ENCODE measurements at places on chromosomes 11 and 22.

- no peaks in the 10 kb centered on the region for H3K4me1 ChIP-seq
- H3K36me3 ChIP-seq: no peaks in the 10 kb centered on the region
- no peak overlapping the region for H3K4me3 ChIP-seq
- no peak overlapping the region for H3K27ac ChIP-seq
Measured at GRCh38 chr11:103970701-103971249, 65.7 kb upstream of the DDI1 start.

- H3K4me1 ChIP-seq: no peaks in the 10 kb centered on the region
- DNase-seq: no peak
- H3K27ac ChIP-seq: no peak overlapping the region
- no peaks in the 10 kb centered on the region for H3K27me3 ChIP-seq
- H3K4me3 ChIP-seq: no peak overlapping the region
Measured at GRCh38 chr11:18523084-18523483, 3.7 kb downstream of the TSG101 start.

- H3K4me1 ChIP-seq: peaks cover 11% of the 10 kb centered on the region
- H3K4me3 ChIP-seq: no peak overlapping the region
- H3K36me3 ChIP-seq: no peaks in the 10 kb centered on the region
- no peak overlapping the region for H3K27ac ChIP-seq
- DNase-seq: no peak
- no peaks in the 10 kb centered on the region for H3K27me3 ChIP-seq
Measured at GRCh38 chr11:62433904-62434276, 15.1 kb downstream of the SCGB1A1 start.

DNA sequence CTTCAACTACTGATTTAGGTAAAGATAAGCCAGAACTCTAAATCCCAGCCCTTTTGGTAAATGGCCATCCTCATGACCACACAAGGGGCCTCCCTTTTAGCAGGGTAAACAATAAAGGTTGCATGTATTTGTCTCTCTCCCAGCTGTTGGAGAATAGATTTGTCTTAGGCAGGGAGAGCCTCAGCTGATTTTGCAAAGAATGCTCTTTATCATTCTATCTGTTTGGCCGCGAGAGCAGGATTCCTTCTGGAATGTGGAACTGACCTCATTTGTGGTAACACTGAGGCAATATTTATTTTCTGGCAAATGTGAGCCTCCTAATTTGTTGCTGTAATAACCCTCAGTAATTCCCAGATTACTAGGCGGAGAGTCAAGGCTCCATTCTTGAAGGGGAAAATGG, 15.3 kb downstream of the PTS start:
- DNase-seq: no peak
- peak overlapping the region; percentile 14 for H3K27ac ChIP-seq
- no peaks in the 10 kb centered on the region for H3K4me1 ChIP-seq
- no peak overlapping the region for H3K4me3 ChIP-seq

GRCh38 chr11:120270386-120270785, 30.4 kb downstream of the POU2F3 start:
- H3K36me3 ChIP-seq: no peaks in the 10 kb centered on the region
- DNase-seq: no peak
- no peaks in the 10 kb centered on the region for H3K4me1 ChIP-seq
- H3K4me3 ChIP-seq: no peak overlapping the region
- H3K27ac ChIP-seq: no peak overlapping the region

DNA sequence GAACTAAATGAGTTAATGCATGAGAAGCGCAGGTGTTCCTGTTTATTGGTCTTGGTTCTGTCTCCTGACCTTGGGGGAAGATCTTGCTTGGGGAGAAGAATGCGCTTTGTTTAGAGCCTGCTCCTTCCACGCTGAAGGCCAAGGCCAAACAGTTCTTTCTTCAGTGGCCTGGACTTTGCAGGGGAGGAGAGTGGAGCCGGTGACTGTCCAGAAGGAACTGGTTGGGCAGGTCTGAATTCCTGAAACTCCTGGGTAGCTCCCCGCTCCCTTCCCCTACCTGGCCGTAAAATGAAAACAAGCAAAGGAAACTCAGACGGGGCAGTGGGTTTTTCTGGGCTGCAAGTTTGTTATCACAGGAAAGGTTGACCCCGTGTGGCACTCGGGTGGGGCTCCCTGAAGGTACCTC, 3.6 kb downstream of the ARHGAP8 start:
- no peaks in the 10 kb centered on the region for H3K36me3 ChIP-seq
- no peaks in the 10 kb centered on the region for H3K27me3 ChIP-seq
- H3K4me1 ChIP-seq: peaks cover 2% of the 10 kb centered on the region
- DNase-seq: peak; percentile 64

- no peaks in the 10 kb centered on the region for H3K36me3 ChIP-seq
- no peaks in the 10 kb centered on the region for H3K4me1 ChIP-seq
- DNase-seq: no peak
Measured at GRCh38 chr11:118703563-118704106, 24.2 kb upstream of the TREH start.

- no peaks in the 10 kb centered on the region for H3K36me3 ChIP-seq
- DNase-seq: no peak
- no peaks in the 10 kb centered on the region for H3K4me1 ChIP-seq
- no peak overlapping the region for H3K27ac ChIP-seq
- no peaks in the 10 kb centered on the region for H3K27me3 ChIP-seq
- no peak overlapping the region for H3K4me3 ChIP-seq
Measured at GRCh38 chr11:94909371-94909820, 64.0 kb downstream of the CWC15 start.

DNA sequence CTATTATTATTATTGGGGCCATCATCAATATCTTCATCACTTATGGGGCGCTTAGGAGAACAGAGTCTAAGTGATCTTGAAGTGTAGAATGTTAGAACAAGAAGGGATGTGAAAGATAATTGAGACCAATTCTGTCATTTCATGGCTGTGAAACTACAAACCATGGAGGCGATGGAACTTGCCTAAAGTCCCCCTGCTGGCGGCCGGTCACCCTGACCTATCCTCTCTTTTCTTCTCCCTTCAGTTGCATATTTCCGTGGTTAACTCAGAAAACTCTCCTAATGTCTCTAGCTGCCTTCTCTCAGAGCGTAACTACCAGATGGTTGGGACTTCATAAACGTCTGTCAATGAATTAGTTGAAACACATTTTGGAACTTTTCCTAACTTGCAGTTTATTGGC, 6.6 kb upstream of the OR4B1 start:
- H3K4me3 ChIP-seq: no peak overlapping the region
- no peak overlapping the region for H3K27ac ChIP-seq
- no peaks in the 10 kb centered on the region for H3K4me1 ChIP-seq
- no peaks in the 10 kb centered on the region for H3K36me3 ChIP-seq

DNA sequence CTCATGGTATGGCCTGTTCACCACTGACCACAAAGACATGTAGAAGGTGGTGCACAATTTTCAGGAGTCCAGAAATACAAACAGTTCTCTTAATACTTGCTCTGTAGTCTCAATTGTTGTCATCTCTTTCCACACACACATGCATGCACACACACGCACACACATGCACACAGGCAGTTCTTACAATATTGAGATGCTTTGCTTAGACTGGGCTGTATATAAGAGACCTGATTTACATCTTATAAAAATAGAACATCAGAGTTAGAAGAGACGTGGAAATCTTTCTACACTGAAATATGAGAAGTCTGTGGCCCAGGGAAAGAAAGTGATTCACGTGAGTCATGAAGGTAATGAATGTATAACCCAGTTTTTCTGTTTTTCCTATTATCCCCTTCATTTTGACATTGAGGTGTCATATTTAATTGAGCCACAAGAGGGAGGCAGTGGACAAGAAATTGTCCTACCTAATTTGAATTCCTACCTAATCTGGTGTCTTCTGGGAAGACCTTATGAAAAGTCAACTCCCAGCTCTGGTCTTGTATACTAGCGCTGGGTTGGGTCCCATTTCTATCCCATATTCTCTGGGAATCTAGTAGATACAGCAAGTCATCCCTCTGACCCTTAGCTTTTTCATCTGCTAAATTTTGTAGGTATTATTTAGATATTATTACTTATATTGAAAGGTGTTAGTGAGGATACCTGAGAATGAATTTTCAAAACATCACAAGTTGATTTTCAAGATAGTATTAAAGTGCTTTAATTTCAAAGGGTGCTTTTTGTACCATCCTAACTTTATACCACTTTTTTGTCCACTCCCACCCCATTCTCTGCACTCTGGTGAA, 14.9 kb upstream of the MS4A4A start:
- no peaks in the 10 kb centered on the region for H3K36me3 ChIP-seq
- H3K4me1 ChIP-seq: no peaks in the 10 kb centered on the region
- DNase-seq: no peak
- no peak overlapping the region for H3K4me3 ChIP-seq

- no peak overlapping the region for H3K4me3 ChIP-seq
- no peak for DNase-seq
- H3K27me3 ChIP-seq: no peaks in the 10 kb centered on the region
- no peaks in the 10 kb centered on the region for H3K4me1 ChIP-seq
- no peaks in the 10 kb centered on the region for H3K36me3 ChIP-seq
Measured at GRCh38 chr11:89205378-89205777, 27.7 kb downstream of the TYR start.

- H3K4me3 ChIP-seq: no peak overlapping the region
- H3K27ac ChIP-seq: no peak overlapping the region
- no peaks in the 10 kb centered on the region for H3K27me3 ChIP-seq
- no peak for DNase-seq
- H3K36me3 ChIP-seq: no peaks in the 10 kb centered on the region
Measured at GRCh38 chr22:29707010-29707409, 12.8 kb upstream of the CABP7 start.

DNA sequence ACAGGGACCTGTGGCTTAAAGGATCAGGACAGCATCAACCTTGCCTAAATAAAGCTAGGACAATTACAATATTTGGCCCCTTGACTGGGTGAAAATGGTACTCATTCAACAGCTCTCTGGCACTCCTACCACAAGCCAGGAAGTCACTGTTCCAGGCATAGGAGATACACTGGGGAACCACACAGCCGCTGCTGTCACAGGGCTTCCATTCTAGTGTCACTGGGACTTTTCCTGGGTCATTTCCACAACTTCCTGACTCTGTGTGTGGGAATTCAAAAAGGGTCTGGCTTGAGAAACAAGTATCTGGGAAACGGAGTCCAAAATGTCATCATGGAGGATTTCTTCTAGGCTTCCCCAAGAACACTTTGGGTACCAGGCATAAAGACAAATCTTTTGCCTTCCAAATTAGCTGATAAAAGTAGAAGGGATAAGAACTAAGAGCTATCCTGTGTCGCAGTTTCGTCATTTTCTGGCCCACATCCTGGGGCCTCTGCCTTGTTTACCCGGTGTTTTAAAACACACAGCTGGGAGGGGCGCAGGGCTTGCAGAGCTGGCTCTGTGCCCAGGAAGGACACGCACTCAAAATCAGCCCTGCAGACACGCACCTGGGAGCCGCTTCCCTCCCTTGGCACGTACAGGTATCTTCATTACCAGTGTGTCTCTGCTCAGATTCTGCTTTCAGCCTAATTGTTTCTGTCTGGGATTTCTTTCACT, 38.0 kb downstream of the TMEM45B start:
- no peaks in the 10 kb centered on the region for H3K4me1 ChIP-seq
- DNase-seq: peak; percentile 32
- H3K27me3 ChIP-seq: no peaks in the 10 kb centered on the region
- peaks cover 2% of the 10 kb centered on the region for H3K36me3 ChIP-seq
- no peak overlapping the region for H3K27ac ChIP-seq
- no peak overlapping the region for H3K4me3 ChIP-seq

DNA sequence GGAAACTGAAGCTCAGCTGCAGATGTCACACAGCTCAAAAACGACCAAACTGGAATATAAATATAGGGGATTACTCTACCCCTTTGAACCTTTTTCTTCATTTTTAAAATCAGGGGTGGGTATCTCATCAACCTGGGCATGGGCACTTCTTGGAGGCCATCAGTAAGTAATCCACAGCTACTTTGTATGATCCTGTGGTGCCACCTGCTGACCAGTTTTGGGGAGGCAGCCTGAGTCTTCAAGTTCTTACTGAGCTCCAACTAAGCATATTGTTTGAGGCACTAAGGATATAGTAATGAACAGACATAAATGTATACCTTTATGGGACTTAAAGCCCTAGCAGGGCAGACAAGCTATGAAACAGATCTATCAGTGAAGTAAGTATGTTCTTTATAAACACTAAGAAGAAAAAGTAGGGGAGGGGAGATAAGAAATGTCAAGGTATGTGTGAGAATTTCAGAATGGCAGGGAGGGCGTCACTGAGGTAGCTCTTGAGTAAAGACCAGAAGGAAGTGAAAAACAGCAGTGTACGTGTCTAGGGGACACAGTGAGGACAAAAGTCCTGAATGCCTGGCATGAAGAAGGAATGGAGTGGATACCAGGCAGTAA, 18.4 kb downstream of the TUB start:
- no peak overlapping the region for H3K4me3 ChIP-seq
- no peak overlapping the region for H3K27ac ChIP-seq
- H3K4me1 ChIP-seq: peaks cover 4% of the 10 kb centered on the region
- DNase-seq: no peak
- H3K27me3 ChIP-seq: no peaks in the 10 kb centered on the region

- H3K36me3 ChIP-seq: no peaks in the 10 kb centered on the region
- H3K27ac ChIP-seq: no peak overlapping the region
- no peaks in the 10 kb centered on the region for H3K4me1 ChIP-seq
- H3K27me3 ChIP-seq: no peaks in the 10 kb centered on the region
- no peak for DNase-seq
- H3K4me3 ChIP-seq: no peak overlapping the region
Measured at GRCh38 chr11:29173660-29174062, 843.2 kb downstream of the KCNA4 start.

- no peak overlapping the region for H3K4me3 ChIP-seq
- no peak for DNase-seq
- no peaks in the 10 kb centered on the region for H3K27me3 ChIP-seq
- no peaks in the 10 kb centered on the region for H3K36me3 ChIP-seq
- H3K27ac ChIP-seq: no peak overlapping the region
- H3K4me1 ChIP-seq: no peaks in the 10 kb centered on the region
Measured at GRCh38 chr11:57192316-57192715, 10.6 kb downstream of the LRRC55 start.

DNA sequence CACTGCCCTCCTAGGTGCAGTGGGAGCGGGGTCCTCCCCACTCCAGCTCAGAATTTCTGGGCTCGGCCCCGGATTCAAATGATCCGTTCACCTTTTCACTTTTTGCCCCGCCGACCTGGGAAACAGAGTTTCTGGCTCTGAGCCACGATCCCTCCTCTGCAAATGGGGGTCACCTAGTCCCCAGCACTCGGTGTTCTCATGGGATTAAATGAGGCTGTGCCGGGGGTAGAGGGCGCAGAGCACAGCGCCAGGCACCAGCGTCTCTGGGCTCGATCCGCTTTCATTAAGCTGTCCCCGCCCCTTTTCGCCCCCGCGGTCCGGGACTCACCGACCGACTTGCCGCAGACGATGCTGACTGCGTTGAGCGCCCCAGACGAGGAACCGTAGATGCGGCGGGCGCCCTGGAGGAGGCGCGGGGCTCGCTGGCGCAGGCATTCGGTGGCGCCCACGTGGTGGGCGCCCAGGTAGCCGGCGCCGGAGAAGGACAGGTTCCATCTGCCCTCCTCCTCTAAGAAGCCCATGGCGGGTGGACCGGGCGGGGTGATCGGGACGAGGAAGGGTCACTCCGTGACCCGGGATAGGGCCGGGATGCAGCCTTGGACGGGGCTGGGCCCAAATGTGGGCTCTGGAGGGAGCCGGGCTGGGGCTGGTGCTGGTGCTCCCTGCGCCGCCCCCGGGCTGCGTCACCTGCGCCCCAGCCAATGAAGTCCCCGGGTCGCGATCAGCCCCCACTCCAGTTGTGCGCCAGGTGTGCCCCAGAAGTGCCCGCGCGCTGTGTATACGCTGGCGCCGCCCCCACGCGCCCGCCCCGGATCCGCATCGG, at the start of gene PNPLA5:
Gene PNPLA5 (minus strand): TSS at position 654 of the 823 bp plus-strand sequence. CDS start 133 bp downstream, at position 521.
- H3K4me3 ChIP-seq: no peak within 1 kb of the TSS
- peaks cover 2% of the 10 kb centered on the region for H3K4me1 ChIP-seq
- peak; percentile 38 for DNase-seq
- no peak within 1 kb of the TSS for H3K27ac ChIP-seq

Data from kidney (tissue), 22 donors.